Astrocyte (in vitro differentiated cells and primary cell): ENCODE measurements at places on chromosomes 2 and 18.
A peak's percentile ranks its signal among the peaks of the same experiment; 100 is the strongest.

- peak; percentile 49 for DNase-seq
Observed at GRCh38 chr2:144890828-144891227, 370.9 kb upstream of the ZEB2 start.

GRCh38 chr2:43018179-43019024 lies 208.0 kb downstream of the ZFP36L2 start:
- peak; percentile 41 for DNase-seq

DNA sequence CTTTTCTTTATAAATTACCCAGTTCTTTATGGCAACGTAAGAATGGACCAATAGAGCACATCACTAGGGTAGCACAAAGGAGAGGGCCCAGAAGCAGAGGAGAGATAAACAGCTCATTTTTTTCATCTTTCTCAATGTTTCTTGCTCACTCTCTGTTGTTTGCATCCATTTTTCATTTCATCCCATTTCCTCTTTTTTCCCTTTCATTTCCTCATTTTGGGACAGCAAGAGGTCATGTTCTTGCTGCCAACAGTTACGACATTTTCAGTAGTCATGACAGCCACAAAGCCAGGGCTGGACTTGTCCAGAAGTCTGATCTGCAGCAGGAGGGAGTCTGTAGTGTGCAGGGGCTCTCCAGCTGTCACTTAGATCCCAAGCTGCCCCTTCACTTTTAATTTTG lies 52.7 kb upstream of the CYP1B1 start:
- DNase-seq: no peak

DNA sequence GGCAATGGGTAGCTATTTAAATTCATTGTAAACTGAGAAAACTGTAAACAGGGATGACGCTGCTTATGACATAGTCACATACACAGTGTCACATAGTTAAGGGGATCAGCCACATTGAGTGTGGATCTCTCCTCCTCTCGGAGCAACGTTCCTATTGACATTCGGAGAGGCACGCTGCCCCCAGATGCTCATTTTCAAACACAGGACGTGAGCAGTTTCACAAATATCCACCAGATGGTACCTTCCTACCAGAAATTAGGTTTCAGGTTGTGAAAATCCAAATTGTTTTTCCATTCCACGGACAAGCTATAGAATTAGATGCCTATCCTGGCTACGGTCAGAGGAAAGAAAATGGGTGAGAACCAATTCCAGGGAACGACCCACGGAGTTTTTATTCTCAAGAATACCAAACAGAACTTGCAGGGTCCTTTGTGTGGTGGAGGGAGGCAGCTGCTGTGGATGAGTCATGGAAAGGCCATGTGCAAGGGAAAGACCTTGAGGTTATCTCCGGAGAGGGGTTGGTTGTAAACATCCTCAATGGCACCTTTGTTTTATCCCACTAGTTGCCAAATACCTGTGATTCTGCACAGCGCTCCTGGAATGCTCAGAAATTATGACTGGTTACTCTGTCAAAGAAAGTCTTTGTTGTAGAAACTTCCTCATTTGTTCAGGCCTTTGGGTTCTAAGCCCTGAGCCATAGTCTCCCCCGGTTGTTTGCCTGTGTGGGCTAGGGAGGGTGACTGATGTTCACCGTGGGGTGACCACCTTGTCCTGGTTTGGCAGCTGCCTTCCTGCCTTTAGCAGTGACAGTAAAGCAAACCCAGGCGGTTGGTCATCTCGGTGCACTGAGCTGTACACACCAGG lies 88.0 kb downstream of the ACTR3 start:
- DNase-seq: peak; percentile 71

GRCh38 chr2:132589111-132589830 lies 80.7 kb downstream of the LYPD1 start:
- no peak for DNase-seq

GRCh38 chr18:79953971-79954651 lies 2.7 kb upstream of the SLC66A2 start:
- no peak for DNase-seq

DNA sequence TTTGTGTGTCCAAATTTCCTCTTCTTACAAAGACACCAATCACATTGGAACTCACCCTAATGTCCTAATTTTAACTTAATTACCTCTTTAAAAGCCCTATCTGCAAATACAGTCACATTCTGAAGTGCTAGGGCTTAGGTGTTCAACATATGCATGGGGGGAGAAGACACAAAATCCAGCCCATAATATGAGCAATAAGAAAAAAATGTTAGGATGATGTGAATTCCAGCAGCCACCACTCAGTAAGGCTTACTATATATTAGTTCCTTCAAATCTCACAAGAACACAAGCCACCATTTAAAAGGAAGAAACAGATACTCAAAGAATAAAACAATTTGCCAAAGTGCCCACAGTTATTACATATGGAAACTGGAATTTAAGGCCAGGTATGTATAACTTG lies 285.7 kb downstream of the EPHA4 start:
- peak; percentile 27 for DNase-seq

- no peak for DNase-seq
Observed at GRCh38 chr2:62263076-62263715, 67.3 kb downstream of the B3GNT2 start.
